ENCODE measurements at places on chromosomes 2 and 18. TPM values are rescaled to one million over a fixed set of nuclear protein-coding genes. Genes with fewer than 3 reads are reported as not detected.

DNA sequence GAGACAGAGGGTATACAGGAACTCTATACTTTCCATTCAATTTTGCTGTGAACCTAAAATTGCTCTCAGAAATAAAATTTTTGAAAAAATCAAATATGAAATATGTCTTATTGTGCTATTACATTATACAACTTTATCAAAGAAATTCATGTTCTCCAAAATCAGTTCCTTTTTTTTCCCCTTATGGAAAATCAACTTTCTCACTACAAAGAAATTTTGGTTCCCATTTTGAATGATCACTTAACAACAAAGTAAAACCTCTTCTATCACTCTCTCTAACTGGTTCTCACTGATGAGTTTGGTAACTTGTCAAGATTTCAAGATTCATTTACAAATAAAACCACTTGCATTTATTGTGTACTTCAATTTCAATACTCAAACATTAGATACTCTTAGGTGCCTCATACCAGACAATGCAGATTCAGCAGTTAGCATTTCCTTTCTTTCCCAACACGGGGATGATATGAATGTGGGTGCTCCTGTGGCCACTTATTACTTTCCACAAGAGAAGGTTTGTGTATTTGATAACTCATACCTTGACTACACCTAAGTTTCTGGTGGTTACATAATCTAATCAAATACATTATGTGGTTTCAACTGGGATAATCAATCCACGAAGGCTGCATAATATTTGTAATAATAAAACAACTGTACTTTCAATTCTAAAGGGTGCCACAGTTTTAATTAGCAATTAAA, 6.4 kb downstream of the PSME4 start:
- DNase-seq, result no peak

DNA sequence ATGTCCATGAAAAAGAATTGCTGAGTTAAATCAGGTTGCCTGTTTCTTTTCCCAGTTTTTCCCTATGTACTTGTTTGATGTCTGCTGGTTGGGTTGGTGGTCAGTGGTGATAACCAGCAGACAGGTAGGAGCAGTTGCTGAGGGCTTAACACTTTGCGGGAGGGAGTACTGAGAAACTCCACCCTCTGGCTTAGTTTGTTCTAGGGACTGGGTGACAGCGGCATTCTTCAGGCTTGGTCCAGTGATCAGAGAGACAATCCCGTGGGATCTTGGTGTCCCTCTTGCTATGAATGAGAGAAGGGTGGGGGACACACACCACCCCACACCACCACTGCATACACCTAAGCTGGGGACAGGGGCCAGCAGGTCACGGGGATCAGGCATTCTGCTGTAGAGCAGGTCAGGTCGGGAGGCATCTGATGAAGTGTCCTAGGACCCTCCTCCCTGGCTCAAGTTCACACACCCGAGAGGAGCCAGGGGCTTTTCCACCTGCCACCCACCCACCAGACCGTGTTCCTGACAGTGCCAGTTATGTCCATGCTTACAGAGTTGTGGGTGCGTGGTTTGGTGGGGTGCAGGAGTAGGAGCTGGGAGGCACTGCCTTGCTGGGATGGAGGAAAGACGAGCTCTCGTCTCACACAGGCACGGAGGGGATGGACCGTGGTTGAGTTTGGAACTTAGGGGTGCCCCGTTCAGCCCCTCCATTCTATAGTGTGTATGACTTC, 21.3 kb upstream of the ALLC start:
- DNase-seq, result no peak

GRCh38 chr2:16209799-16210198, 269.4 kb downstream of the MYCN start:
- DNase-seq, result no peak

GRCh38 chr18:28637897-28638296, 461.0 kb upstream of the CDH2 start:
- peak; percentile 10 for DNase-seq

DNA sequence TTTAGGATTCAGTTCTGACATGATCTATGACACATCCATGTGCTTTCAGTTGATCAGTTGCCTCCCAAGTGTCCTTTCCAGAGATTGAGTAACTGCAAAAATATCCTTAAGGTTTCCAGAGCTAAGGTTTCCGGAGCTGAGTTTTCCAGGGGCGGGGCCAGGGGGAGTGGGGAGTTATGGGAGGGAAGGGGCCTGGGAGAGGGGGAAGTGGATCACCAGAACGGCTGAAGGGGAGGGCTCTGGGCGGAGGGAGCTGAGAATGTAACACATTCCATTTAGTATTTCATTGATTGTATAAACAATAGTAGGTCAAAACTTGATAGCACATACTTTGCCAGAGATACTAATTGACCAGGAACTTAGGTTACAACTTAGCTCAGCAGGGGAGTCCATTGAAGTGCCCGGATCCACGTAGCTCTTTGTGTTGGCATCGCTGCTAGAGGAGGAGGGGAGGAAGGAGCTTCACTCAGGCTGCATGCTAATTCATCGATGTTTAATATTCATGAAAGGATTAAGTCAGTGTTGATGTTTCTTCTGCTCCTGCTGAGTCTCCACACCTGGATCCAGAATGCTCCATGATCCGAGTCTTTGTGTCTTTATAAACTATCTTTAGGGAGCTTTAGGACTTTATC, 289.8 kb downstream of the ALPK2 start:
- peak; percentile 76 for DNase-seq

DNA sequence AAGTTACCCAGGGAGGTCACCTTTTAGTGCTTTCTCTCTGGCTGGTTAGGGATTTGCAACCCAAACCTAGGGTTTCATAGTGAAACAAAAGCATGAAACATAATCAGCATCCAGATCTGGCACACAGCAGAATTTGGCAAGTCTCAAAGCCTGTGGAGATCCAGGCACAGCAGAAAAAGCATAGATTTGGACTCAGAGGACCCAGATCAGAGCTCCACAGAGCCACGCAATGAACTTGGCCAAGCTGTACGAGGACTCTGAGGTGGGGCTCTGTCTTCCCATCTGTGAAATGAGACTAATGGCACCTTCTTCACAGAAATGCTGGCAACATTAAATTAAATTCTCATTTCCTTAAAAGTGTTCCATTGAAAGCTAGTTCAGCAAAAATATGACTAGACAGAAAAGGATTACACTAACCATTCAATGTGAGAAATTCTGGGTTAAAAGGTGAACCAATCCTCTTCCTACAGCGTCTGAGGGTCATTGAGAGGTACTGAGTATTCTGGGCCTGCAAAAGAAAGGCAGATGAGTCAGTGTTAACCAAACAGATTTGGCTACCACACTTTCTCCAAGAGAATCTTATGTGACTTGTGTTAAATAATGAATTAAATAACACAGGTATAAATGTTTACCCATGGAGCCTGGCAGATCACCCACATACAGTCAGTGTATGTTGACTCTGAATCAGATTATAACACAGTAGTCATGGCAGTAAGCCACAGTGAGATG, 266.3 kb downstream of the MREG start:
- DNase-seq, result no peak

GRCh38 chr2:163637871-163638270, 97.9 kb downstream of the FIGN start:
- DNase-seq, result no peak

CRACDL gene
- total RNA-seq, result not detected

GRCh38 chr2:107242811-107243210, 356.8 kb upstream of the ST6GAL2 start:
- DNase-seq, result no peak

GRCh38 chr2:62526531-62527381, 20.8 kb upstream of the TMEM17 start:
- no peak for DNase-seq

GRCh38 chr2:202373490-202373889, 2.6 kb upstream of the BMPR2 start:
- no peak for DNase-seq

SLC9A4 gene
- 0.11 TPM for total RNA-seq

ST6GAL2 gene
- total RNA-seq, result 0.66 TPM

DNA sequence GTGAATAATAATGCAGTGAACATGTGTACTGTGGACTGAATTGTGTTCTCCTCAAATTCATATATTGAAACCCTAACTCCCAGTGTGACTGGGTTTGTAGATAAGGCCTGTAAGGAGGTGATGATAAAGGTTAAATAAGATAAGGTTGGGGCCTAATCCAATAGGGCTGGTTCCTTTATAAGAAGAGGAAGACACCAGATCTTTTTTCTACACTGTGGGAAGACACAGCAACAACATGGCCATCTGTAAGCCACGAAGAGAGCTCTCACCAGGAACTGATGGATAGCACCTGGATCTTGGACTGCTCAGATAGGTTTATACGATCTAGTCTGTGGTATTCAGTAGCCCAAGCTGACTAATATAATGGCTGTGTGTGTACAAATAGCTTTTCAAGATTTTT, 66.8 kb downstream of the BMPR2 start:
- DNase-seq, result no peak

- DNase-seq, result peak; percentile 42
Measured at GRCh38 chr2:48315896-48316194, 214.1 kb upstream of the STON1 start.

VAMP5 gene
- total RNA-seq, result 3.8 TPM

ATP6V1B1 gene
- 6.5 TPM for total RNA-seq

DNA sequence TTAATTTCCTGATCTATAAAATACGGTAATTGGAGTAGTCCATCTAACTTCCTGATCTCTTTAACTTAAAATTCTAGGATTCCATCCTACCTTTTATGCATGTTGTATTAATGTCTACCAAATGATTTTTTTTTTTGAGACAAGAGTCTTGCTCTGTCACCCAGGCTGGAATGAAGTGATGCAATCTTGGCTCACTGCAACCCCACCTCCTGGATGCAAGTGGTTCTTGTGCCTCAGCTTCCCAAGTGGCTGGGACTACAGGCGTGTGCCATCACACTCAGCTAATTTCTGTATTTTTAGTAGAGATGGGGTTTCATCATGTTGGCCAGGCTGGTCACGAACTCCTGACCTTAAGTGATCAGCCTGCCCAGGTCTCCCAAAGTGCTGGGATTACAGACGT, 47.8 kb downstream of the CFAP36 start:
- no peak for DNase-seq

DNA sequence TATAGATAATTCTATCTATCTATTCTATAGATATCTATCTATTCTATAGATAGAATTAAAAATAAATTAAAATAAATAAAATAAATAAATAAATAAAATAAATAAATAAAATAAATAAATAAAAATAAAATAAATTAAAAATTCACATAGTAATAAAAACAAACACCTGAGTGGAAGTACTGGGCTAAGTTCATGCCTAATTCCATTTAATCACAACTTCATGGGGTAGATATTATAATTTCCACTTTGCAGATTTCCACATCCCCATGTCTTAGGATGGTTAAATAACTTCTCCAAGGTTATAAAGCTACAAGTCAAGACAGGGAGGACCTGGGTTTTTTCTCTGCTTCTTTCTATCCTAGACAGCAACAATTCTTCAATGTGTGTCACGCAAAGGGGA, 261.4 kb upstream of the MEX3C start:
- no peak for DNase-seq

GRCh38 chr2:226247289-226248275, 552.0 kb downstream of the IRS1 start:
- DNase-seq, result no peak

GRCh38 chr2:203683932-203684556, 22.4 kb upstream of the CD28 start:
- no peak for DNase-seq

MYO5B gene
- total RNA-seq, result 0.30 TPM

IL36A gene
- total RNA-seq, result not detected

KCNJ13 gene
- total RNA-seq, result not detected

KCNS3 gene
- 12.7 TPM for total RNA-seq

GRCh38 chr18:12842459-12843380, 41.3 kb downstream of the PTPN2 start:
- DNase-seq, result no peak

DNA sequence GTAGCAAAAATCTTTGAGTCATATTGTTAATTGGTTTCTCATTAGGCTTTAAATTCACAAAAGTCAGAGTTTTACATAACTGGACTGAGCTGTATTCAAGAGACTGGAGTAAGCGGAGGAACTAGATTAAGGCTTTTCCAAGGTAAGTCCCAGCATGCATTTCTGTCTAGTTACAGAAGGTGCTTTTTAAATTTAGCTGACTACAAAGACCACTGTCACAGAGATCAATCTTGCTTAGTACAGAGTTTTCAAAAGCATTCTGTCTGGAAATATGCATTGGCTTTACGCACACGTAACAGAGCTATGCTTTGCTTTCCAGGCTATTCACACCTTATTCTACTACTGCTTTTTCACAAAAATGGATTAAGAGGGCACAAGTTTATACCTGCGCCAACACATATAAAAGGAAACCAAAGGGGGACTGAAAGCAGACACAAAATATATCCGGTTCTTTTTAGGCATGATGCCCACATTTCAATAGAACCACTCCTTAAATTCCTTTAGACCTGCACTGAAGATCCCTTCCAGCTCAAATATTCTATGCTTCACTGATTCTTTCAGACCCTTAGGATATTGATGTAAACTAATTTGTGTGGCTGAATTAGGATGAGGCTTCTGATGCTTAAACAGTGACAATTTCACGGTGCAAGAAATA, 560.7 kb upstream of the CRIM1 start:
- no peak for DNase-seq

GRCh38 chr18:49623571-49623970, 61.7 kb downstream of the LIPG start:
- no peak for DNase-seq

RFX8 gene
- total RNA-seq, result not detected

DNA sequence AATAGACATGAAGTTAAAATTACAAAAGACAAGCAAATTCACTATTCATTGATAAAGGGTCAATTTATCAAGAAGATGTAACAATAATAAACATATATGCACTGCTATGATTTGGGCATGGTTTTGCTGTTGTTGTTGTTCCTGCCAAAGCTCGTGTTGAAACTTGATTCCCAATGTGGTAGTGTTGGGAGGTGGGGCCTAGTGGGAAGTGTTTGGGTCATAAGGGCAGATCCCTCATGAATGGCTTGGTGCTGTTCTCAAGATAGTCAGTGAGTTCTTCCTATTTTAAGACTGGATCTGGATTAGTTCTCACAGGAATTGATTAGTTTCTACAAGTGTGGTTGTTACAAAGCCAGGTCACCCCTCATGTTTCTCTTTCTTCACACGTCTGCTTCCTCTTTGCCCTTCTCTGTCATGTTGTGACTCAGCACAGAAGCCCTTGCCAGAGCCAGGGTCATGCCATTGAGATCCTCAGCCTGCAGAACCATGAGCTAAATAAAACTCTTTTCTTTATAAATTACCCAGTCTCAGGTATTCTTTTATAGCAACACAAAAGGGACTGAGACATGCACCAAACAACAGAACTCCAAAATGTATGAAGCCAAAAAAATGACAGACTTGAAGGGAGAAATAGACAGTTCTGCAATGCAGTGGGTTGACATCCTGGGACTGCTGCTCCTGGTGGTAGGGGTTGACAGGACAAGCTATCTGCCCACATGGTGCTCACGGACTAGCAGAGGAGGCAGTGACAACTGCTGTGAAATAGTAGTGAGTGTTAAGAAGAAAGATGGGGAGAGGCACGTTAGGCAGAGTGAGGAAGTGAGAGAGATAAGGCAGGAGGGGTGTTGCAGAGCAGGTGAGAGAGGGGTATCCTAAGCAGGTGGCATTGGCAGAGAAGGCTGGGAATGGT, 18.6 kb upstream of the SKA1 start:
- no peak for DNase-seq

ONECUT2 gene
- total RNA-seq, result 1.2 TPM

- peak; percentile 55 for DNase-seq
Measured at GRCh38 chr2:145743011-145743410, 1223.1 kb upstream of the ZEB2 start.

RND3 gene
- 10.2 TPM for total RNA-seq
